G401 (cell line): ENCODE measurements at places on chromosomes 1 and 21. TPM values are rescaled to one million over a fixed set of nuclear protein-coding genes. Genes with fewer than 3 reads are reported as not detected.

DNA sequence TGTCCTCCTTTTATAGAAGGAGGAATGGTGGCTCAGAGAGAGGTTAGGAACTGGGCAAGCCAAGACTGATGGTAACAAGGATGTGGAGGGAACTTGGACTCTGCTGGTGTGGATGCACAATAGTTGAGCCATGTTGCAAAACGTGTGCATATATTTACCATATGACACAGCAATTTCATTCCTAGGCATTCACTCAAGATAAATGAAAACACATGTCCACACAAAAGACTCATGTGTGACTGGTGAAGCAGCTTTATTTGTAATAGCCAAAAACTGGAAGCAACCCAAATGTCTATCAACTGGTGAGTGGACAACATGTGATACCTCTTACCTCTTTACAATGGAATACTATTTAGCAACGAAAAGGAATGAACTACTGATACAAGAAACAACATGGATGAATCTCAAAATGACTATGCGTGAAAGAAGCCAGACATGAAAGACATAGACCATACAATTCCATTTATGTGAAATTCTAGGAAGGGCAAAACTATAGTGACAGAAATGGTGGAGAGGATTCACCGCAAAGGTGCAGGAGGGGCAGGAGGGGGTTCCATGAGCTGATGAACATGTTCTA is 36.2 kb downstream of the CAMK2N1 start:
- DNase-seq = no peak

Gene SLAMF8
- total RNA-seq = not detected in 2 replicates

DNA sequence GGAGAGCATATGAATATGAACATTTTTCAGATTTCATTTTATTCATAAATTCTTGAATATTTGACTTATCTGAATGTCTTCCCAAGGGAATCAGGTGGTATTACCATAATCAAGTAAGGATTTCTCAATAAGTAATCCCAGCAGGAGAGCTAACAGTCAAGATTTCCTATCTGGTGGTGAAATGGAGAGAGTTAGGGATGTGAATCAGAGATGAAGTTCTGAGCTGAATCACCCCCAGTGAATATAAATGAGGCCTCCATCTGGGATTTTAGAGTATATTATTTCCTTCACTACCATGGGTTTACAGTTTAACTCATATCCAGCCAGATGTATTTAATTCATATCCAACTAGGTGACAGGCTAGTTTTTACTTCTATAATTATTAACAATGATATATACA is 61.5 kb upstream of the RGS2 start:
- no peak for DNase-seq

Gene ADGRL4
- not detected in 2 replicates for total RNA-seq

Gene CFAP45
- total RNA-seq = not detected in 2 replicates
